A549 treated with AZD2906 at 1 μM for 4 hours (cell line): ENCODE measurements at places on chromosomes 3 and 15. TPM values are rescaled to one million over a fixed set of nuclear protein-coding genes. Genes with fewer than 3 reads are reported as not detected.

The TICRR gene
- 10.5 to 12.4 TPM (median 11.6 TPM) in 5 replicates for total RNA-seq

The MAP6D1 gene
- 4.7 to 8.3 TPM (median 7.4 TPM) in 5 replicates for total RNA-seq

The GP5 gene
- 0.01 to 0.02 TPM in 2 of 5 replicates, not detected in the others for total RNA-seq

The EFCC1 gene
- total RNA-seq, result 0.02 TPM in 1 of 5 replicates, not detected in the others

The WDR48 gene
- total RNA-seq, result 17.9 to 24.8 TPM (median 21.1 TPM) in 5 replicates

The SLC28A2 gene
- total RNA-seq, result 0.03 to 0.05 TPM in 2 of 5 replicates, not detected in the others

The RAB43 gene
- 3.9 to 5.1 TPM (median 4.4 TPM) in 5 replicates for total RNA-seq

The PSMA4 gene
- 344 to 481 TPM (median 370 TPM) in 5 replicates for total RNA-seq

The SLC2A2 gene
- not detected in 5 replicates for total RNA-seq
